CD4-positive, alpha-beta memory T cell (primary cell): ENCODE measurements at places on chromosomes 7 and 10. TPM values are rescaled to one million over a fixed set of nuclear protein-coding genes. Genes with fewer than 3 reads are reported as not detected.

DNA sequence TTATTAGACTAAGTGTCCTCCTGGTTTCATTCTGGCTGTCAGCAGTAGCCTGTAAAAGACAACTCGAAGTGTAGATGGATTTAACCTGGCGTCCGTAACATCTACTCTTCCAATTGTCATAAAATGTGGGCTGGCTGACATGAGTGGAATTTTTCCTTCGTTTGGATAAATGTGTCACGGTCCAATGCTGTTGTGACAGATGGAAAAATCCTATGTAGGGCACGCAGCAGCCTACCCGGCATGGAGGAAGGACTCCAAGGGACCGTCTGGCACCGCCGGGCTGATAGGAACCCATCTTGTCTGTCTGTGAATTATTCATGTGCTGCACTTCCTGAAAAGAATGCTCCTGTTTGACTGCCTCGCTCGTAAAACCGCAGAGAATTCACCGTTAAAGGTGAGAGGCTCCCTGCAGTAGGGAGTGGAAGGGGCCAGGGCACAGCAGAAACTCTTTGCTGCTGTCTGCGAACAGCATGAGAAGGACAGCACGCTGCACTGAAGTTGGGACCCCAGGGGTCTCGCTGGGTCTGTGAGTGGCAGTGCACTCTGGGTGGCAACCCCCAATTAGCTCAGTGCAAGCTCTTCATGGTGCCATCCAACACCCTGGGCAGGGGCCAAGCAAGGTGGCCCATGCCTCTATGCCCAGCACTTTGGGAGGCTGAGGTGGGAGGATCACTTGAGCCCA lies 1.6 kb upstream of the ORAI2 start:
- peak; percentile 73 for DNase-seq
- H3K4me1 ChIP-seq, result peaks cover 78% of the 10 kb centered on the region
- no peaks in the 10 kb centered on the region for H3K27me3 ChIP-seq
- peaks cover 5% of the 10 kb centered on the region for H3K36me3 ChIP-seq
- peak overlapping the region; percentile 88 for H3K27ac ChIP-seq

The PRKAR1B gene
- 16.6 TPM for total RNA-seq

DNA sequence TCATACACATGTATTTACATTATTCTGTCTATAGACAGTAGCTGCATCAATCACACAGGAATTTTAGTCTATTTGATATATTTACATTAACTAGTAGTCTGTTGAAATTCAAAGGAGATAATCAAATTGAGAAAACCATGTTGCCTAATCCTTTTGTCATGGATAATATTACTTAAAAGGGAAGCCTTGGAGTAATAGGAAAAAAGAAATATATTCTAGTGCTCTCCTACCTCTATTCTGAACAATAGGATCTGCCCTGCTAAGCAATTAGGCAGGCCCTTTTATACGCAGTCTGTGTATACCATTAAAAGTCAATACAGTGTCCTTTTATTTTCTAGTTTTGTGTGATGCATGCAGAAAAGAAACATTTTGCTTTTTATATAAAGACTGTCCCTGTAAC lies 24.5 kb downstream of the UMAD1 start:
- DNase-seq, result no peak
- no peak overlapping the region for H3K4me3 ChIP-seq
- H3K4me1 ChIP-seq, result peaks cover 2% of the 10 kb centered on the region
- H3K27ac ChIP-seq, result no peak overlapping the region
- no peaks in the 10 kb centered on the region for H3K27me3 ChIP-seq

DNA sequence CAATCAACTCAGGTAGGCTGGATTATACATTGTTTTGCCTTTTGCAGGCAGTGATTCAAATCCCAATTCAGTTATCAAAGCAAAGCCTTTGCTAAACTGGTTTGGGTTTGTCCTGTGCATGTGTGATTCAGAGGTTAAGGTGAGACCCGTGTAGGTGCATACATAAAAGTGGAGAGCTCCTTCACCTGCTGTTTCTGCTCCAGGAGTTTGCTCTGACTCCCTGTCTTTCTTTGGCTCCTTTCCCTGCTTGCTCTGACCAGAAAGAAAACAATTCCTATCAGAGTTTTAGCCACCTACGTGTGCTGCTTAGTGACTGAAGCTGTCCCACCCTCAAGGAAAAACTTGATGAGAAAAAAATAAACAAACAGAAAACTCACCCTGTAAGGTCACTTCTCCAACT lies 101.1 kb downstream of the TPST1 start:
- no peak overlapping the region for H3K4me3 ChIP-seq
- no peaks in the 10 kb centered on the region for H3K4me1 ChIP-seq
- no peak overlapping the region for H3K27ac ChIP-seq
- H3K36me3 ChIP-seq, result no peaks in the 10 kb centered on the region
- no peak for DNase-seq

The CDHR1 gene
- 0.12 TPM for total RNA-seq

The CLIP2 gene
- 5.7 TPM for total RNA-seq

- no peaks in the 10 kb centered on the region for H3K36me3 ChIP-seq
- H3K27me3 ChIP-seq, result no peaks in the 10 kb centered on the region
These were observed 126.8 kb downstream of the WDR37 start for GRCh38 chr10:1183033-1183396.

The MAGI2 gene
- total RNA-seq, result 0.25 TPM

DNA sequence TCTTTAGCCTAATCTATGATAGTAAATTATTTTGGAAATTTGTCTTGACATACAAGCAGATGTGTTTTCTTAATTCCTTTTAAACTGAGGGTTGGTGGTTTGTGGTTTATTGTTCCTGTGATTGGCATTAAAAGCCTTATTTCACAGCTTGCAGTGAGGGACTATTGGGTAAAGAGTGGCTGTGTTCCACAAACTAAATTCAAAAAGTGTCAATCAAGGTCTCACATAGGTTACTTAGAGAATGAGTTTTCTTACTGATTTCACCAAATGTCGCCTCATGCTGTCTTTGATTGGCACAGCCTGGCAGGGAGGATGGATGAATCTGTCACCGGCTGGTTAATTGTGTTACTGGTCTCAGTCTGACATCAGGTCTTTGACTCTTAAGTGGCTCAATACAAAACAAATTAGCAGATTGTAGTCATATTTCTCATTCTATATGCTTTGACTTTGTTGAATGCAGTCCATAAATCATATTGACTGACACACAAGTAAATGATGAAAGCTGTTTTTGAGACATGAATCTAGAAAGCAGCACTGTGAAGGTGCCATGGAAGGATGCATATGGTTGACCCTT lies 66.8 kb upstream of the CYP26C1 start:
- no peaks in the 10 kb centered on the region for H3K4me1 ChIP-seq
- no peak overlapping the region for H3K27ac ChIP-seq
- H3K4me3 ChIP-seq, result no peak overlapping the region

The NHLRC2 gene
- 22.1 TPM for total RNA-seq

DNA sequence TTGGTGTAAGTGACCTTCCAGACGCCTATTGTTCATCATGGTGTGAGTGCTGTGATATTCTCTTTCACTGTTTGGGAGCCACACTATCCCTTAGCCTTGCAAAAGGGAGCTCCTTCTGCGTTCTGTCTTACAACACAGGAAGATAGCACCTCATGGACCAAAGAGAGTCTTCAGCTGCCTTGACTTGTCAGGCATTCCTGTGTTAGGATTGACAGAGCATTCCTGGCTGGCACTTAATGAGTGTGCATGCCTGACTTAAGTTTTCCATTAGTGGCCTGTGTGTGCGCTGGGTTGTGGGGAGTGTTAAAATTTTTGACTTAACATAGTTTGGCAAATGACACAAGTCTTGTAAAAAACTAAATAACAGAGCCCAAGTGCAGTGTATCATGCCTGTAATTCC lies 21.9 kb upstream of the MSRB2 start:
- no peaks in the 10 kb centered on the region for H3K4me1 ChIP-seq
- H3K36me3 ChIP-seq, result no peaks in the 10 kb centered on the region
- no peak overlapping the region for H3K4me3 ChIP-seq
- H3K27me3 ChIP-seq, result no peaks in the 10 kb centered on the region
- no peak overlapping the region for H3K27ac ChIP-seq

- peaks cover 100% of the 10 kb centered on the region for H3K4me1 ChIP-seq
- peak overlapping the region; percentile 64 for H3K27ac ChIP-seq
- no peaks in the 10 kb centered on the region for H3K27me3 ChIP-seq
- no peak overlapping the region for H3K4me3 ChIP-seq
- no peaks in the 10 kb centered on the region for H3K36me3 ChIP-seq
These were observed 87.9 kb downstream of the RNF216 start for GRCh38 chr7:5693529-5693928.

GRCh38 chr10:42987575-42987974 lies 89.3 kb upstream of the RET start:
- H3K27ac ChIP-seq, result no peak overlapping the region
- no peaks in the 10 kb centered on the region for H3K36me3 ChIP-seq
- DNase-seq, result no peak
- no peak overlapping the region for H3K4me3 ChIP-seq

- H3K27me3 ChIP-seq, result no peaks in the 10 kb centered on the region
- peaks cover 35% of the 10 kb centered on the region for H3K4me1 ChIP-seq
- no peaks in the 10 kb centered on the region for H3K36me3 ChIP-seq
- H3K4me3 ChIP-seq, result no peak overlapping the region
- DNase-seq, result no peak
- no peak overlapping the region for H3K27ac ChIP-seq
These were observed 4.9 kb downstream of the C10orf143 start for GRCh38 chr10:130105724-130106123.

DNA sequence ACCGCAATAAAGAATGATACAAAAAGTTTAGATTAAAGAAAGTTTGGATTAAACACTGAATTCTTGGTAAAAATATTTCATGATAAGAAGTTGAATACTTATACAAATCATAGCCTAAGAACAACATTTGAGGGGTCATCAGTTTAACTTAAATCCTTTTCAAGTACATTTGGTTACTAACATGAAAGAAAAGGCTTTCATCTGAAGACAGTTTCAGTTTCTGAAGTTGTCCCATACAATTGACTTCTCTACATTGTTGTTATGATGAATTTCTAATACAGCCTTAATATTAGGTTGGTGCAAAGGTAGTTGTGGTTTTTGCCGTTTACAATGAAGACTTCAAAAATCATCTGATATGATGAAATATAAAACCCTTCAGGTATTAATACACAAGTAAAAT lies 317.5 kb upstream of the MAGI2 start:
- no peak overlapping the region for H3K27ac ChIP-seq
- no peaks in the 10 kb centered on the region for H3K36me3 ChIP-seq
- DNase-seq, result no peak
- H3K27me3 ChIP-seq, result no peaks in the 10 kb centered on the region

DNA sequence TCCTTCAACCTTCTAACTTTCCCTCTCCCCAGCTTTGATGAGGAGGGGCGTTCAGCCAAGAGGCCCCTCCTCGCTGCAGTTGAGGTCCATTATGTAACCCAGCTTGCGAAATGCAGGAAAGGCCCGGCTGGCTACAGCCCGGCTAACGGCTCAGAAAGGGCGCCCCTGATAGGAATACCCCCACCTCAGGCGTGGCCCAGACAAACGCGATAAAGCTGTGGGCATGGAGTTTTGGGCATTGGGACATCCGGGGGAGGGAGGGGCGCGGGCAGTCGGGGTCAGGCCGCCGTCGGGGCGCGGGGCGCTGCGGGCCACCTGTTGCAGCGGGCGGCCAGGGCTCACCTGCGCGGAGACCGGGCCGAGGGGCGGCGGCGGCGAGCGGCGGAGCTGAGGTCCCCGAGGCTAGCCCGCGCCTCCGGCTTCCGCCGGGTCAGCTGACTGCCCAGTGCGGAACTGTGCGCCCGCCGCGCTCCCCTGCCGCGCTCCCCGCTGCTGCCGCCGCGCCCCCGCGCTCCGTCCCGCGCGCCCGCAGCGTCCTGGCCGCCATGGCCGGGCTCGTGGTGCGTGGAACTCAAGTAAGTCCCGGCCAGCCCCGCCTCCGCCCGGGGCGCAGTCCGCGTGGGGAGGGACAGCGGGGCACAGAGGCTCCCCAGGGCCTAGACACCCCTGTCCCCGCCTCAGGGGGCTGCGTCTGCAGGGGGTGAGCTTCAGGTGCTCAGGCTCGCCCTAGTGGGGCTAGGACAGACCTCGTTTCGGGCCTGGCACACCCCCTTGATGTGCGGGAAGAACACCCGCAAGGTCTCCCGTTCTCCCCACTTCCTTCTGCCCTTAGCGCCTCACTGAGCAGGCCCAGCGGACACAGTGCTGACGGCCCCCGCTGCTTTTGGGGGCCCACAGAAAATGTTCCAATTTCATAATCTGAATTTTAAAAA lies at the start of gene LRMDA:
Gene LRMDA, plus strand, starts transcription at position 445 of the 932 bp plus-strand sequence.
- H3K4me1 ChIP-seq, result no peaks in the 10 kb centered on the region
- no peak for DNase-seq
- H3K4me3 ChIP-seq, result no peak within 1 kb of the TSS
- H3K27ac ChIP-seq, result no peak within 1 kb of the TSS
- no peaks in the 10 kb centered on the region for H3K27me3 ChIP-seq

The FBXO24 gene
- 2.1 TPM for total RNA-seq

- no peaks in the 10 kb centered on the region for H3K36me3 ChIP-seq
- no peak overlapping the region for H3K27ac ChIP-seq
- H3K27me3 ChIP-seq, result no peaks in the 10 kb centered on the region
- H3K4me3 ChIP-seq, result no peak overlapping the region
- peaks cover 87% of the 10 kb centered on the region for H3K4me1 ChIP-seq
These were observed 120.5 kb downstream of the CCNY start for GRCh38 chr10:35456784-35457183.

DNA sequence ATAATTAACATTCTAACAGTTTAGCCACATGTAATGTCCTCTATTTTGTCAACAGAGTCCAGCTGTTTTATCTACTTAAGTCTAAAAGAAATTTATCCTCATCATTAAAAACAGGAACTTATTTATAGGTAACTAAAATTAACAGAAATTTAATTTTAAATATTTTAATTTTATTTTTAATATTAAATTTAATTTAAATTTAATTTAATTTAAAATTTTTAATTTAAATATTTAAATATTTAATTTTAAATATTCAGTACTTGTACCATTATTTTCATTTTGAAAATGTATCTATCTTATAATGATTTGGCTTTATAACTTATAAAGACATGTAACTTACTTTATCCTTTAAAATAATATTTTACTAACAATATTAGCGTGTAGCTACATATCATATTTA lies 1.0 kb upstream of the GPR22 start:
- H3K4me1 ChIP-seq, result no peaks in the 10 kb centered on the region
- no peak for DNase-seq
- H3K4me3 ChIP-seq, result no peak overlapping the region

- no peak for DNase-seq
- no peak overlapping the region for H3K4me3 ChIP-seq
- H3K27ac ChIP-seq, result no peak overlapping the region
- H3K36me3 ChIP-seq, result no peaks in the 10 kb centered on the region
- no peaks in the 10 kb centered on the region for H3K27me3 ChIP-seq
These were observed 460.4 kb downstream of the KCNMA1 start for GRCh38 chr10:77177161-77177560.

- H3K27me3 ChIP-seq, result peaks cover 18% of the 10 kb centered on the region
- H3K36me3 ChIP-seq, result no peaks in the 10 kb centered on the region
- H3K27ac ChIP-seq, result no peak overlapping the region
- H3K4me1 ChIP-seq, result peaks cover 10% of the 10 kb centered on the region
- no peak overlapping the region for H3K4me3 ChIP-seq
- DNase-seq, result no peak
These were observed 876 bp downstream of the DNAH11 start for GRCh38 chr7:21543528-21544302.

The TUBAL3 gene
- total RNA-seq, result not detected
